Testis (tissue), 5 donors: ENCODE measurements at places on chromosomes 2 and 18. TPM values are rescaled to one million over a fixed set of nuclear protein-coding genes. Genes with fewer than 3 reads are reported as not detected.

GRCh38 chr2:676647-677055 is 555 bp downstream of the TMEM18 start:
- H3K4me1 ChIP-seq = peaks cover 19% of the 10 kb centered on the region
- H3K27ac ChIP-seq = no peak overlapping the region
- DNase-seq = peak; percentile 99
- H3K4me3 ChIP-seq = peak overlapping the region; percentile 74
- no peaks in the 10 kb centered on the region for H3K36me3 ChIP-seq

GRCh38 chr18:59718108-59718463 is 20.9 kb upstream of the CCBE1 start:
- no peaks in the 10 kb centered on the region for H3K27me3 ChIP-seq
- H3K27ac ChIP-seq = no peak overlapping the region
- H3K4me3 ChIP-seq = no peak overlapping the region
- H3K36me3 ChIP-seq = no peaks in the 10 kb centered on the region

GRCh38 chr2:18516112-18516511 is 44.3 kb downstream of the RDH14 start:
- no peaks in the 10 kb centered on the region for H3K27me3 ChIP-seq
- DNase-seq = no peak
- H3K4me3 ChIP-seq = no peak overlapping the region
- no peaks in the 10 kb centered on the region for H3K36me3 ChIP-seq

Gene CRYBA2
- 0.56 TPM for total RNA-seq

DNA sequence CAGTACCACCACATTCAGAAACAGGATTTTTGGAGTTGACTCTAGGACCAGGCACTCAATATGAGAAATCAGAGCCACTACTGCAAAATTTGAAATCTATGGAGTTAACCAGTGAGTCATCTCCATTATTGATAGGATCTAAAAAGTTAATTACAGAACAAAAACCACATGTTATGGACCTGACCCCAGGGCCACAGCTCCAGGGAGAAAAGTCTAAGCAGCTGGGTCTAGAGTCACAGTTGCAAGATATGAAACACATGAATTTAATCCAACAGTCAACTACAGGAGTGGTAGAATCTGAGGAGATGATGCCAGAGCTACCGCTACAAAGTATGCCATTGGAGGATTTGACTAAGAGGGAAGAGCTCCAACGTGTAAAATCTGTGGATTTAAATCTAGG is 13.4 kb upstream of the ZNF512 start:
- H3K4me3 ChIP-seq = no peak overlapping the region
- H3K27ac ChIP-seq = no peak overlapping the region
- H3K36me3 ChIP-seq = no peaks in the 10 kb centered on the region

DNA sequence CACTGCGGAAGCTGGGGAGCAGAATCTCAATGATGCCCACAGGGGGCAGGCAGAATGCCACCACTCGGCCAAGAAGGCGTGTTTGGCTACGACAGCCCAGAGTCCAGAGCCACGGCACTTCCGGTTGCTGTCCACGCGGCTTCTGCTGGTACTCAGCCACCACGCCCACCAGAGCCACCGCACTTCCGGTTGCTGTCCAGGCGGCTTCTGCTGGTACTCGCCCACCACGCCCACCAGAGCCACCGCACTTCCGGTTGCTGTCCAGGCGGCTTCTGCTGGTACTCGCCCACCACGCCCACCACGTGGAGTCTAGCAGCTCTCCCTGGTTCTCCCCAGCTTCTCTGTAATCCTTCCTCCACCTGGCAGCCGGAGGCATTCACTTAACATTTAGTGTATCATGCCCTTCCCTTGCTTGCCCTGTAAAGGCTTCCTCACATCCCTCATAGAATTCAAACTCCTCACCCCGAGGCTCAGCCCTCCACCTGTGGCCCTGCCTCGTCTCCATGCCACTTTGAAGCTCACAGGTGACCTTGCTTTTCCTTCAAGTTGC is 40.1 kb upstream of the APCDD1 start:
- no peaks in the 10 kb centered on the region for H3K36me3 ChIP-seq
- no peaks in the 10 kb centered on the region for H3K4me1 ChIP-seq
- H3K4me3 ChIP-seq = peak overlapping the region; percentile 24
- H3K27me3 ChIP-seq = no peaks in the 10 kb centered on the region
- peak; percentile 49 for DNase-seq

- H3K27ac ChIP-seq = no peak overlapping the region
- no peaks in the 10 kb centered on the region for H3K27me3 ChIP-seq
- H3K36me3 ChIP-seq = no peaks in the 10 kb centered on the region
Measured at GRCh38 chr2:75432761-75433361, 127.9 kb downstream of the EVA1A start.

GRCh38 chr2:158724803-158725381 is 70.2 kb upstream of the DAPL1 start:
- no peak overlapping the region for H3K4me3 ChIP-seq
- H3K27me3 ChIP-seq = no peaks in the 10 kb centered on the region
- no peak overlapping the region for H3K27ac ChIP-seq
- no peaks in the 10 kb centered on the region for H3K4me1 ChIP-seq
- DNase-seq = no peak
- H3K36me3 ChIP-seq = no peaks in the 10 kb centered on the region

DNA sequence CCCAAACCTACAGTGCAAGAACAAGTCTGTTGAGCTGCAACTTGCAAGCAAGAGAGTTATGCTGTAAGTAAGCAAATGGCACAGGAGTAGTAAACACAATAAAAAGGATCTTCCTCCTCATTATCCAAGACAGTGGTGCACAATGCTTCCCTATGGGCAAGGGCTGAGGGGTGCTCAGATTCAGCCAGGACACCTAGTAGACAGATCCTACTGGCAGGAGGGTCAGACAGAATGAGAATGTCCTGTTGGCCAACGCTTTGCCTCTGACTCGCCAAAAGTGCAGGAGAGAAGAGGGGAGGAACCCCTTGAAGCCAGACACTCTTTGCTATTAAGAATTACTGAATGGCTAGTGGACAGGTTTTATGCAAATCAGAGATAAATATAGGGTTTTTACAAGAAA is 280.4 kb upstream of the SESTD1 start:
- no peak overlapping the region for H3K27ac ChIP-seq
- H3K27me3 ChIP-seq = no peaks in the 10 kb centered on the region
- H3K36me3 ChIP-seq = no peaks in the 10 kb centered on the region
- no peak for DNase-seq
- H3K4me1 ChIP-seq = no peaks in the 10 kb centered on the region

- no peaks in the 10 kb centered on the region for H3K36me3 ChIP-seq
- no peak for DNase-seq
- H3K27me3 ChIP-seq = no peaks in the 10 kb centered on the region
- no peak overlapping the region for H3K27ac ChIP-seq
Measured at GRCh38 chr2:68172521-68172920, 14.8 kb downstream of the PNO1 start.

Gene IL18RAP
- total RNA-seq = 2.4 TPM

Gene NAT8
- not detected for total RNA-seq

GRCh38 chr18:74589021-74589420 is 8.6 kb upstream of the ZNF407 start:
- H3K36me3 ChIP-seq = no peaks in the 10 kb centered on the region
- H3K4me3 ChIP-seq = no peak overlapping the region
- H3K27me3 ChIP-seq = no peaks in the 10 kb centered on the region
- no peak overlapping the region for H3K27ac ChIP-seq

Gene CAPN10
- 66.5 TPM for total RNA-seq

DNA sequence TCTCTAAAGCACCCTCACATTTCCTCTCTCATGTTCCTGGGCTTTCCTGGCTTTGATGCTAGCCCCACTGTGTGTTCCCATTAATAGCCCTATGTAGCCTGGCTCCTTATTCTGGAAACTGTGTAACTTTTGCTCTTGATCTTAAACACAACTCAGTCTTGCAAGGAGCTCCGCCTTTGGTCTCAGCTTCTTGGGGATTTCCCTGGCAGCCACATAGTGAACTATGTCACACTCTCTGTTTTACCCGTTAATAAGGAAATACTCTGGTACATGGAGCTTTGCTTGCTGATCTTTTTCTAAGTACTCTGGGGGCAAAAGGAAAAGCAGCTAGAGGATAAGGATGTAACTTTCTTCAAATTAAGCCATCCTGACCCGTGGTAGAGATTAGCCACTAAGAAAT is 259.3 kb downstream of the NEDD4L start:
- no peak overlapping the region for H3K4me3 ChIP-seq
- H3K4me1 ChIP-seq = no peaks in the 10 kb centered on the region
- no peaks in the 10 kb centered on the region for H3K36me3 ChIP-seq
- H3K27me3 ChIP-seq = no peaks in the 10 kb centered on the region

- peak overlapping the region; percentile 90 for H3K4me3 ChIP-seq
- no peak for DNase-seq
- H3K36me3 ChIP-seq = no peaks in the 10 kb centered on the region
- peak overlapping the region; percentile 27 for H3K27ac ChIP-seq
- H3K4me1 ChIP-seq = peaks cover 7% of the 10 kb centered on the region
- no peaks in the 10 kb centered on the region for H3K27me3 ChIP-seq
Measured at GRCh38 chr2:130372833-130373807, 17.3 kb downstream of the PTPN18 start.

GRCh38 chr2:172481507-172482262 is 54.3 kb downstream of the ITGA6 start:
- peaks cover 11% of the 10 kb centered on the region for H3K4me1 ChIP-seq
- no peaks in the 10 kb centered on the region for H3K36me3 ChIP-seq
